ENCODE measurements at places on chromosomes 5 and 9.

GRCh38 chr5:142798099-142798770, 28.1 kb downstream of the ARHGAP26 start:
- no peak for DNase-seq

DNA sequence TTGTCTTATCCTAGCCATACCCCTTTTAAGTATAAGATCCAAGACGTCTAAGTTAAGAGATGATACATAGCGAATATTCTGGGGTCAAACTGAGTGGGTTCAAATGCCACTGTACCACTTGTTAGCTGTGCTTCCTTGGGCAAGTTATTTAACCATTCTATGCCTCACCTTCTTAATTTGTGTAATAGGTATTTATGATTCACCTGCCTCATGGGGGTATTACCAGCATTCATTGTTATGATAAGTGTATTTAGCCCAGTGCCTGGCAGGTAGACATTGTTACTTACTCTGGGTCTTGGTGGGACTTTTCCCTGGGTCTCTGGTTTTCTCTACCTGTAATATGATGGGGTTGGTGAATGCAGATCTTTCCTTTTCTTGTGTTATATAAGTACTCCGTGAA, 3.8 kb downstream of the LARP1 start:
- DNase-seq, result no peak

DNA sequence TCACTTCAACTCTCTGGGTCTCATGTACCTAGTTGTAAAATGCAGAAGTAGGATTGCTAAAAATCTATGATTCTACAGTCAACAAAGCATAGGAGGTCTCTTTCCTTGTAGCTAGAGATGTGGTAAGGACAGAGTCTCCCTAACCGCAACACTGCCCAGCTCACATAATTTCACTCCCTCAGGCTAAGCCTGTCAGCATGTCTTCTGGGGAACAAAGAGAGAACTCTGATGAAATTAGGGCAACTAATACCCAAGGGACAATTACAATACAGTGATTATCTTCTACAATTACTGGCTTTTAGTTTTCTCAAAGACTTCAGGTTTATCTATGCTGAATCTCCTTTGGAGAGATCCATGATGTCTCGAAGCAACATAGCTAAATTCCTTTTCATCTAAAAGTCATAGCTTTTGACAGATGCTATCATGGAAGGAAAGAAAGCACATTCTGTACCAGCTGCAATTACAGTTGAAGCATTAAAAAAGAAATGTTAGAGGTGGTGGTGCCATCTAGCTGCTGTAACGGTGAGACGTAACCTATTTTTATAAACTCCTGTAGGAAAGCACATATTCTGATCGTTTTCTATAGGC, 141.1 kb upstream of the TARS1 start:
- DNase-seq, result no peak

DNA sequence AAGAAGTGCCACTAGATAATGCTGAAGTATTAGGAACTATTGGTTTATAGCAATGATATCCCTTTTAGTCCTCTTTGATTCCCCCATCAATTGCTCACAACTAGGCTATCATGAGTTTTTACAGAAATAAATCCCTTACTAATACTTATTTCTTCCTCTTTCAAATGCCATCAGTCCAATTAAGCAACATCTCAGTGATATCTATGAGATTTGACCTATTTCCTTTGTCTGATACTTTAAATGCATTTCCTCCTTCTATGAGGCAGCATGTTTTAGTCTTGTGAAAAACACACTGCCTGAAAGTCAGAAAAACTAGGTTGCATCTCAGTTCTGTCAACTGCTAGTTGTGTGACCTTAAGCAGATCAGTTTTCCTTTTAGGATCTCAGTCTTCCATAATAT, 101.6 kb downstream of the FBXW11 start:
- DNase-seq, result no peak

- no peak for DNase-seq
Measured at GRCh38 chr5:60710362-60710761, 10.4 kb upstream of the DEPDC1B start.

GRCh38 chr9:5557606-5558587, 47.6 kb downstream of the PDCD1LG2 start:
- peak; percentile 26 for DNase-seq

- no peak for DNase-seq
Measured at GRCh38 chr5:98004463-98004862, 769.0 kb upstream of the RGMB start.

DNA sequence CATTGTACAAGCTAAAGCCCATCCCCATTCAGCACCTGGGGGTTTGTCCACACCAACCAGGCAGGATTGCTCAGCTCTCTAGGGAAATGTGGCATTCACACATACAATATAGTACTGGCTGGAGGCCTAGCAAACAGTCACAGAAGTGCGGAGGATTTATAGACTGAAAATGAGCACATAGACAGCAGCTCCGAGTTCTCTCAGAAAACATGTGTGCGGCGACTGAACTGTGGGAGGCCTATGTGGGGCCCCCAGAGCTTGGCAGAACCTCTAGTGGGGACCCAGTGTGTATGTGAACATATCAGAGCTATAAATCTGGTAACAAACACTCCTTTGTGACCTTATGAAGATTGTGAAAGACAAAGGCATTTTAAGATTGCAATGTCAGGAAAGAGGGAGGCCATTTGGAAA, 431.1 kb downstream of the DTWD2 start:
- DNase-seq, result no peak

DNA sequence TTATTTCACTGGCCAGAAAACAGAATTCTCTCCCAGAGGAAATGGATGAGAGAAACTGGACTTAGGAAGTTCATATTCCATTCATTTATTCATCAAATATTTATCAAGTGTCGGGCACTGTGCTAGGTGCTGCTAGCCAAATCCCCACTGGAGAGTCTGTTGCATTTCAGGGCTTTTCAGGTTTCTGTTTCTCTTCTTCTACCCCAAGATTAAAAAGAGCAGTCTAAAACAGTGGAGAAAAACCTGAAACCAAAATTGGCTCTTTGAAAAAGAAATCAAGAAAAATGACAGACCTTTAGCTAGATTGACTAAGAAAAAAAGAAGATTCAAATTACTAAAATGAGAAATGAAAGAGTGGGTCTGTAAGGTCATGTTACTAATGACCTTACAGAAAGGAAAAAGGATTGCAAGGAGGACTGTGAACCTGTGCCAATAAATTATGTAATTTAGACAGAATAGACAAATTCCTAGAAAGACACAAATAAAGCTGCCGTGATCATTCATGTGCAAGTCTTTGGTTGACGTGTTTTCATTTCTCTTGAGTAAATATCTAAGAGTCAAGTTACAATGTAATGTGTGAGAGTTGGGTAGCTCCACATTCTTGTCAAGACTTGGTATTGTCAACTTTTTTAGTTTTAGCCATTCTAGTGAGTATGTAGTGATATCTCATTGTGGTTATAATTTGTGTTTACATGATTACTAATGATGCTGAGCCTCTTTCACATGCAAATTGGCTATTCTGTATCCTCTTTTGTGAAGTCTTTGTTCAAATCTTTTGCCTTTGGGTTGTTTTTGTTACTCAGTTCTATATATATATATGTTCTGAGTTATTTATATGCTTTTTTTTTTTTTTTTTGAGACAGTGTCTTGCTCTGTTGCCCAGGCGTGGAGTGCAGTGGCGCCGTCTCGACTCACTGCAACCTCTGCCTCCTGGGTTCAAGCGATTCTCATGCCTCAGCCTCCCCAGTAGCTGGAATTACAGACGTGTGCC, 23.7 kb downstream of the SNX30 start:
- DNase-seq, result no peak

GRCh38 chr9:87324613-87325194, 173.0 kb upstream of the DAPK1 start:
- DNase-seq, result no peak

GRCh38 chr5:150114102-150114641, 27.8 kb upstream of the CSF1R start:
- DNase-seq, result no peak

GRCh38 chr9:4137234-4137633, 162.6 kb downstream of the GLIS3 start:
- DNase-seq, result no peak

DNA sequence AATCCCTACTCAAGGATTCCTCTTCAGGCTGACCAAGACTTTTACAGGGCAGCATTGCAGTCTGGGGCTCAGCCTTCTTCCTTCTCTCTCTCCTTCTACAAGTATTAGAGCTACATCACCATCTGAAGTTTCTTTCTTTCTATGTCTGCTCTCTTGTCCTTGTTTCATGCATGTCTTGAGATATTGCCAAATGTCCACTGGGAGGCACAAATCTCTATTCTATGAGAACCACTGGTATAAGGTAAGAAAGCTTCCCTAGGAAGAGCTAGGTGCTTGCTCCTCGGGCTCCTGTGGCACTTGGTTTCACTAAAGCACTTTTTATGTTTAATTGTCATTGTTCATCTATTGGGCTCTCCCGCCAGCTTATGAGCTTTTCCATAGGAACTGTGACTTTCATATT, 289.2 kb upstream of the PCSK5 start:
- no peak for DNase-seq

GRCh38 chr5:159825551-159826051, 90.7 kb upstream of the ADRA1B start:
- no peak for DNase-seq

- DNase-seq, result no peak
Measured at GRCh38 chr9:93958121-93958818, 3.1 kb upstream of the BARX1 start.

DNA sequence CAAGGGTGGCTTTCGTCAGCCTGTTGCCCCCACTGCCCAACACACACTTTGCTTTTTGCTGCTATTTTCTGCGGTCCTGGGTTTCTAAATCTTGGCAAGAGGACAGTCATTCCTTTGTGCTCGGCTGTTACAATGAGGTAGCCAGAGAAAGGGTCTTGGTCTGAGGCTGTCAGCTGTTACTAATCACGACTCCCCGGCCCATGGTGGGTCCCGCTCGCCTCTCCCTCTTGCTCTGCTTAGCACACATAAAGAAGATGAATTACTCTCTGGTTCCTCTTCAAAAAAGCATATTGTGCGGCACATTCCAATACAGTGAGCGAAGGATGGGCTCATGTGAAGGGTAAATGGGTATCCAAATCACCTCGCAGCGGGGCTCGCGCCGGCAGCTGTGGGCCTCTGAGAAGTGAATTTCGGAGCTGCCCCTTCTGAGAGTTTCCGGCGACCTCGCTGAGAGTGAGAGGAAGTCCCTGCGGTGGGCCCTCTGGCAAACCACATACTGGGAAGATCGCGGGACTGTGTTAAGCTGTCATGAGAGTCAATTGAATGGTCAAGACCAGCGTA, 56.0 kb downstream of the SLC1A3 start:
- DNase-seq, result no peak

DNA sequence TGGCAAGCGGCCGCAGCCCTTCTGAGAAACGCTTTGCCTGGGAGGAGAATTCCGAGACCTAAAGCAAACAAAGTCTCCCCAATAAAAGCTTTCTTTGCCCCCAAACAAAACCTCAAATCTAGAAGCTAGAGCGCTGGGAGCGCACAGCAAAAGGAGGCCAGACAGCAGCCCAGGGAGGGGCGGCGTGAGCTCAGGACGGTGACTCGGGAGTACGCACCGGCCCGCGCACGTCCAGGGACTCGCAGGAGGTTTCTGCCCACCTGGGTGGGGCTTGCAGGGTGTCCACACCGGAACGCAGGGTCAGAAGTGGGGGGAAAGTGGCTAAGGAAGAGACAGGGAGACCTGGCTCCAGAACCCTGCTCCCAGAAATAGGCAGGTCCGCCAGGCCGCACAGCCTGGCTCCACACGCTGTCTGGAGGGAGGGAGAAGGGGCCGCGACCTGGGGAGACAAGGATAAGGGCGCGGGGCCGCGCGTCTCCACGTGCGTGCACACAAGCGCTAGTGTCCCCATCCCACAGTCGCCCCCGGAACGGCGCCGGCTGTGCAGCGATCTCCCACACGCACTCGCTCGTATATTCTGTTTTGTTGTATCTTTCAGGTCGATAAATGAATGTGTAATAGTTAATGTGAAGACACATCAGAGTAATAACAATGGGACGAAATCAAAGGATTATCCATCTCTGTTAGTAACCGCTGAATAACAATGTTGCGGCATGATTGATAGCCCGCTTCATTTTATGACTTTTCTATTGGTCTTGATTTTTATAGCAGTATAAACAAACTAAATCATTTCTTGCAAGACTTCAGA, 2.3 kb upstream of the OTP start:
- DNase-seq, result no peak

- no peak for DNase-seq
Measured at GRCh38 chr9:131020388-131020787, 11.4 kb downstream of the LAMC3 start.

GRCh38 chr5:75435096-75435495, 76.3 kb downstream of the CERT1 start:
- no peak for DNase-seq

DNA sequence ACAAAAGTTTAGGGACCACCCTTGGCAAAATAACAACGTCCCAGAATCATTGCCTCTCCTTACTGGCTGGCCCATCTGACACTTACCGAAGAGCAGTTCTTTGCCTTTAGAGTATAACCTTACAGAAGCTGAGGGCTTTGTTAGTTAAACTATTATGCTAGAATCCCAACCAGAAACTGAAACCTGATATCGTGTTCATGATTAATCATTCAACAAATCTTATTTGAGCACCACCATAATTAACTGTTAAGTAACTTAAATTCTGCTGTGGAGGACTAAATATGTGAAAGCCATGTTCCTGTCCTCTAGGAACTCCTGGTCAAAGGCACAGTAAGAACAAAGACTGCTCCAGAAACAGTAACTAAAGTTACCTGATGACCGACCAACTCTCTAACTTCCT, 104.9 kb downstream of the ARL15 start:
- DNase-seq, result no peak

DNA sequence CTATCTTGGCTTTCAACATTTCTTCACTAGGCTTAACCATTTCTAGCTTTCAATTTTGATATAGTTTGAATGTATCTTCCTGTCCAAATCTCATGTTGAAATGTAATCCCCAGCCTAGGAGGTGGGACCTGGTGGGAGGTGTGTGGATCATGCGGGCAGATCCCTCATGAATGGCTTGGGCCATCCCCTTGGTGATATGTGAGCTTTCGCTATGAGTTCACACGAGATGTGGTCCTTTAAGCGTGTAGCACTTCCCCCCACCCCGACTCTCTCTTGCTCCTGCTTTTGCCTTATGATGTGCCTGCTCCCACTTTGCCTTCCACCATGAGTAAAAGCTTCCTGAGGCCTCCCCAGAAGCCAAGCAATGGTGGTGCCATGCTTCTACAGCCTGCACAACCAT, 40.6 kb downstream of the PHAX start:
- no peak for DNase-seq

GRCh38 chr5:36170832-36171424, 19.0 kb downstream of the SKP2 start:
- no peak for DNase-seq

- no peak for DNase-seq
Measured at GRCh38 chr5:96699186-96699820, 37.1 kb downstream of the CAST start.

- peak; percentile 9 for DNase-seq
Measured at GRCh38 chr5:6827526-6828219, 114.4 kb downstream of the TENT4A start.

All from effector CD4-positive, alpha-beta T cell (primary cell).